ENCODE measurements at places on chromosomes 6 and 20.
A peak's percentile ranks its signal among the peaks of the same experiment; 100 is the strongest.

- DNase-seq: no peak
Observed at GRCh38 chr6:17392978-17393891, at the start of gene CAP2. Gene CAP2 (plus strand): TSS chr6:17393595. CDS start chr6:17421556, 27,961 bp downstream.

GRCh38 chr20:31833130-31833930 is 12.1 kb downstream of the FOXS1 start:
- DNase-seq: peak; percentile 56

- DNase-seq: no peak
Observed at GRCh38 chr20:33404281-33404680, 3.0 kb upstream of the CDK5RAP1 start.

DNA sequence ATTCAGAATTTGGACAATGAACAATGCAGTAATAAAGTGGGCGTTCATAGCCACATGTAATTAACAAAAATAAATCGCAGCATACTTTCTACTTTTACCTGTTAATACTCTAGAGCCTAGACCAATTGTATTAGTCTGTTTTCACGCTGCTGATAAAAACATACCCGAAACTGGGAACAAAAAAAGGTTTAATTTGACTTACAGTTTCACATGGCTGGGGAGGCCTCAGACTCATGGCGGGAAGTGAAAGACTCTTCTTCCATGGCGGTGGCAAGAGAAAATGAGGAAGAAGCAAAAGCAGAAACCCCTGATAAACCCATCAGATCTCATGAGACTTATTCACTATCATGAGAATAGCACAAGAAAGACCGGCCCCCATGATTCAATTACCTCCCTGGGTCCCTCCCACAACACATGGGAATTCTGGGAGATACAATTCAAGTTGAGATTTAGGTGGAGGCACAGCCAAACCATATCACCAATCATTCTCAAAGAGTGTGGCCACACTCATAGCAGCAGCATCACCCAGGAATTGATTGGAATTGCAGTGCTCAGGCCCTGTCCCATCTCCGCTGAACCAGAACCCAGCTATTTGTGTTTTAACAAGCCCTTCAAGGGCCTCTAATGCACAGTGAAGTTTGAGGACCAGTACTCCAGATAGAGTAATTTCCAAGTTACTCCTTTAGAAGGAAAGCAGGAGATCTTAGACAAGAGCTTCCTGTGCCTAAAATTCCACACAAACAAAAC is 650.0 kb downstream of the KIF16B start:
- DNase-seq: no peak

- no peak for DNase-seq
Observed at GRCh38 chr6:138957484-138957883, 30.6 kb downstream of the REPS1 start.

DNA sequence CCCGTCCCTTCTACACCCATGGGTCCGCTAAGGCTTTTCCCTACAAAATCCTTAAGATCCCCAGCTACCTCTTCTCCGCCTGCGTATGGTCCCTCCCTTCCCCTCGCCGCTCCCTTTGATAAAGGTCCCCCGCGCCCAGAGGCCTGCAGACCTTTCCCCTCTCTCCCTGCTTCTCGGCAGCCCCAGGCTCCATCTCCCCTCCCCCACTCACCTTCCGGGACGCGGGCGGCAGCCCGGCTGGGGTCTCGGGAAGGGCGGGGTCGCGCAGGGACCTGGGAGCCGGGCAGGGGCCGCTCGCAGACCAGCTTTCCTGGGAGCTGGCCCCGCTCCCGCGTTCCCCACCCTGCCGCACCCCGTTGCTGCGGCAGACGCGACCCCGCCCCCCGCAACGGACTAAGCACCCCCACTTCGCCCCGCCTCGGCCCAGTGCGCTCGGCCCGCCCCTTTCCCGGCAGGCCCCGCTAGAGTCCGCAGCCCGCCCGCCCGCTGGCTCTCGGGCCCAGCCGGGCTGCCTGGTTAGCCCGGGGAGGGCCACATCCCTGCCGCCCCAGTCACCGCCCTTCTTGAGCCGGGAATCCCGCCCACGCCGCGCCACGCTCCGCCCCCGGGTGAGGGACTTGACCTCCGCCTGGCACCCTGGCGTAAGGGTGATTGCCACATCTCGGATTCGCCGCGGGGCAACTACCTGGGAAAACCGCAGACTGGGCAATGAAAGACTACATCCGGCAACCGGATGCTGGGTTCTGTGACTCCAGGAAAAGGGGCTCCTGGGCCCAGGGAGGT is at the start of gene FLOT1:
Gene FLOT1, minus strand, starts transcription at position 372 of the 783 bp plus-strand sequence. CDS start 498 bp downstream, outside the sequence.
- DNase-seq: peak; percentile 76

- peak; percentile 59 for DNase-seq
Observed at GRCh38 chr6:11496152-11497060, 41.1 kb upstream of the TMEM170B start.

DNA sequence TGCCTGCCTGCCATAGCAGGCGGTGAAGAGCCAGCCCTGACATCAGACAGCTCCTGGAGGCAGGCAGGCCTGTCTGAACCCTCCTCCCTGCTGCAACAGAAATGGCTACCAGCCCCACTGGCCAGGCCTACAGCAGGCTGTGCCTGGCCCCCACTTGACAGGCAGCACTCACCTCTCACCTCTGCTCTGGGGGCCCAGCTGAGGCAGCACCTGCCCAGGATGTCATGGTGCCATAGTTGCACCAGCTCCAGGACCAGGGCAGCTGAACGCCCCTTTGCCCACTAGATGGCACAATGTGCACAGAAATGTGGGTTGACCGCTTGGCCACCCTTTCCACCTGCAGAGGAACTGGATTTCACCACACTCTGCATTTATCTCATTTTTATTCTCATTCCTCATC is 30.6 kb downstream of the MRPL14 start:
- DNase-seq: peak; percentile 77

GRCh38 chr6:120826253-120826652 is 508.0 kb downstream of the TBC1D32 start:
- DNase-seq: peak; percentile 4

GRCh38 chr6:15929685-15930084 is 199.2 kb upstream of the MYLIP start:
- DNase-seq: no peak

GRCh38 chr6:142376800-142377496 is 75.1 kb downstream of the ADGRG6 start:
- no peak for DNase-seq

DNA sequence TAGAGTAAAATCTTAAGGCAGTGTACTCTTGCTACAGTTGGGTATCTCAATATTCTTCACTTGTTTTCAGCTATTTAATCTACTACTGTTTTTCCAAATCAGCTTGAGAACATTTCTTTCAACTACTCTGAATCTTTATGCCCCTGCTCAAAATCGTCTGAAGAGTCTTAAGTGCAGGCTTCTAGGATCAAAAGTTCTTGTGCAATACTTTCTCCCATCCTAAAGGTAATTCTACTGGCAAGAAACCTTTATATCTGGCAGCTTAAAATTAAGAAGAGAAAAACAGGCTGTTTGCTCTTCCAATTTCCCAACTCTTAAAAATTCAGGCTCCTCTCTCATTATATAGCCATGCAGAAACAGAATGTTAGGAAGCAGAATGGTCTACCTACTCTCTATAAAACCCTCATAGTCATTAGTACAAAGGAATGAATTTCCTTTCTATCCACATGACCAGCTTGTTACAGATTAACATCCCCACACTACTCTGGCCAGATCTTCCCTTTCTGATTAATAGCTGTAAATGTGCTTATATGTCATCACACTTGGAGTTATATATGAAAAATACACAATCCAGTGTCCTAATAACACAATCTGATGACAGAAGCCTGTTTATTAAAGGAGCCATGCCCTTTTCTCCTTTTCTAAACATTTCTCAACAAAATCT is 122.2 kb upstream of the FAM184A start:
- no peak for DNase-seq

DNA sequence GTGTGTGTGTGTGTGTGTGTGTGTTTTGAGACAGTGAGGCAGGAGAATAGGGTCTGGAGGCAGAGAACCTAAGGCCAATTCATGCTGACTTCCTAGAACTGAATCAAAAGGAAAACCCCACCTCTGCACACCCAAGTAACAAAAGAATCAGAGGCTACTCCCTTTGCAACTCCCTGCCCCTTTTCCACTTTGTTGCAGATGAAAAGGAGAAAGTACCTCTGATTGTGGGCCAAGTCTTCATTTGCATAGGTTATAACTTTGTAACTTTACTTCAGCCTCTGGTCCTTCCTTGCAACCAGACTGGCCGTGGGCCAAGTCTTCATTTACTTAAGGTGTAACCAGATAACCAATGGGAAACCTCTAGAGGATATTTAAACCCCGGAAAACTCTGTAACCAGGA is 168.8 kb downstream of the EYA2 start:
- no peak for DNase-seq
